ENCODE measurements at places on chromosomes 11 and 22.

DNA sequence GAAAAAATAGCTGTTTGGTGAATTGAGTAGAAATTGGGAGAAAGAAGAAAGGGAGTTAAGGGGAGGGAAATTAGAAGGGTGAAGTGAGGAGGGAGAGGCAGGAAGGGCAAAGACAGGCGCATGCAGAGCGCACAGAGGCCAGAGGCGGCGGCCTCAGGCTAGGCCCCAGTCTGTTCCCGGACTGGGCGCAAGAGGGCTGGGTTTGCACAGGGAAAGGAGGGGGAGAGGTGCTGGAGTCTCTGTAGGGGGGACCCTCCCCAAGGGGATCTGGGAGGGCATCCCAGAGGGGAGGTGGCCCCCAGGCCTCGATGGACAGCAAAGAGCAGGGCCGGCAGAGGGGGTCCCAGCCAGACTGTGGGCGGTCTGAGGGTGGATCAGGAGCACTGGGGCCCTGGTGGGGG lies 1.3 kb upstream of the FLRT1 start:
- DNase-seq = no peak

GRCh38 chr11:111097191-111097590 lies 148.3 kb upstream of the POU2AF2 start:
- no peak for DNase-seq

DNA sequence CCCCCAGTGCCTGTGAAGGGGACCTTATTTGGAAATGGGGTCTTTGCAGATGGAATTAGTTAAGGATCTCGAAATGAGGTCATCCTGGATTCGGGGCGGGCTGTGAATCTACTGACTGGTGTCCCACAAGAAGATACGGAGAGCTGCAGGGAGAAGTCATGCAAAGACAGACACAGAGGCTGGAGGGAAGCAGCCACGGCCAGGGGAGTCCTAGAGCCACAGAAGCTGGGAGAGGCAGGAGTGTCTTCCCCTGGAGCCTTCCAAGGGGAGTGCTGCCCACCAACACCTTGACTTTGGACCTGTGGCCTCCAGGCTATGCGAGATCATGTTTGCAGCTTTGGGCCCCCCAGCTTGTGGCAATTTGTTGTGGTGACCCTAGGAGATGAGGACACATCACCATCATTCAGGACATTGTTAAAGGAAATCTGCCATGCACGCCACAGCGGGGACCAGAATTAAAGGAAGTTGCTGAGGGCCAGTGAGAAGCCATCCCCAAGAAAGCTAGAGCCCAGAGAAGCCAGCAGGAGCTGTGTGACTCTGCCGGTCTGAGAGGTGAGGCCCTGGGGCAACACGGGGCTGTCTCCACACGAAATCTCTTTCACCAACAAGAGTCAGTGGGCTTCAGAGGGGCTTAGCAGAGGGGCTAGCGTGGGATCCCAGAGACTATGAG lies 434.7 kb downstream of the BRD1 start:
- DNase-seq = no peak

GRCh38 chr11:64656862-64657261 lies 65.8 kb downstream of the SLC22A12 start:
- no peak for DNase-seq

DNA sequence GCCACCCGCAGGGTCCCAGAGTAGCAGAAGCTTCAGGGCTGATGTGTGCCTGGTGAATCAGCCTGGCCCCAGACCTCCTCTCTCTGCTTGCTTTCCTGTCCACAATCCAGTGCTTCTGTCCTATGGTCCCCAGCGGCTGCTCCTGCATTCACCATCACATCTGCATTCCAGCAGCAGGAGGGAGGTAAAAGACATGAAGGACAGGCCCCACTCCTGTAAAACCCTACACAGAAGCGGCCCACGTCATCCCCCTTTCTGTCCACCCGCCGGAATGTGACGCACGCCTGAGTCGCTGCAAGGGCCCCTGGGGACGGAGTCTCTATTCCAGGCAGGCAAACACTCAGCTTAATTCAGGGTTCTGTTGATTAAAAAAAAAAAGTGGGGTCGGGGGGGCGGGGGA lies 58.3 kb downstream of the CDKN1C start:
- DNase-seq = no peak

- no peak for DNase-seq
These were observed 54.6 kb upstream of the TOP3B start for GRCh38 chr22:22037229-22037628.

DNA sequence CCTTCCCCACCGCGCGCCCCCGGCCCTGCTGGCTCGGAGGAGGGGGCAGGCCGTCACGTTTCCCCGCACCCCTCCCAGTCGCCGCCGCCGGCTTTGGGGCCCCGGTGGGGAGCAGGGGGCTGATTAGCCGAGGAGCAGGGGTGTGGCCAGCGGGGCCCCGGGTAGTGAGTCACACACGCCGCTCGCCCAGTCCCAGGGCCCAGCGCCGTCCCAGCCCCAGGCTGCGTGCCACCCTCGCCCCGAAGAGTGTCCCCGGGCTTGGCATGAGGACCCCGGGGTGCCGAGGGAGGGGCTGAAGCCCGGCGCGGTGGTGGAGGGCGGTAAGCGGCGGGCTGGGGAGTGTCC lies 34.4 kb downstream of the PRDM11 start:
- DNase-seq = peak; percentile 43

GRCh38 chr11:69040581-69041260 lies 8.0 kb upstream of the TPCN2 start:
- DNase-seq = peak; percentile 26

- DNase-seq = no peak
These were observed 160.5 kb upstream of the TBCEL start for GRCh38 chr11:120863359-120863758.

- DNase-seq = no peak
These were observed 21.0 kb upstream of the TOLLIP start for GRCh38 chr11:1330473-1330872.

DNA sequence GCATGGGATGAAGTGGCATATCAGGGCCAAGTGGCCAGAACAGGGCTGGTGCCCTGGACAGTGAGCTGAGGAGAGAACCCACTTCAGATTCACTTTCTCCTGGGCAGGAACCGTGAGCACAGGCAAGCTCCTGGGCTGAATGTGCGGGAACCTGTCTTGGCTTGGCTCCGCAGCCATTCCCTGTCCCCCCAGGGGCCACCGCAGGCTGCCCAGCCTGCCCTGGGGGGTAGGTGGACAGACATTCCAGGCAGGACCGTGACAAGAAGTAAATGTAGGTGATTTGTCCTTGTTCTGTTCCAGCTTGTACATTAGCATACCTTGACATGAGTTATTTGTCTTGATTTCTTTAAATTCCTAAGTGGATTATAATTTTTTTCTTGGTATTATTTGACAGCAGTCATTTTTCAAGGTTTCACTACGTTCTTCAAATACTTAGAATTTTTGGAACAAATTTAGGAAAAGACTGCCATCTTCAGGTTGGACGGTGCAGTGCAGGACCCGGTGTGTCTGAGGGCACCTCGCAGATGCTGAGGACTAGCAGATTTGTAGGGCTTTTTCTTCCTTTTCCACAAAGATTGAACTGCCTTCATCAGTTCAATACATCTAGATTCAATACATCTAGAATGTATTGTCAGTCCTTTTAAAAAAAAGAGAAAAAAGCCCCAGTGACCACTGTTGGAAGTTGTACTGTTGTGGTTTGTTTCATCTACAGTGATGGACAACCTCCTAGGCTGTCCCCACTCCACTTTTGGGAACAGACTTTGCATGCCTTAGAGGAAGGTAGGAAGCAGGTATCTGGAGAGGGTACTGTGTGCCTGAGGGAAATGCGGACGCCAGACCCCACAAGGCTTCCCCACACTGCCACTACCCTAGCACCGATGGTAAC lies 115.1 kb upstream of the RASSF10 start:
- peak; percentile 74 for DNase-seq

DNA sequence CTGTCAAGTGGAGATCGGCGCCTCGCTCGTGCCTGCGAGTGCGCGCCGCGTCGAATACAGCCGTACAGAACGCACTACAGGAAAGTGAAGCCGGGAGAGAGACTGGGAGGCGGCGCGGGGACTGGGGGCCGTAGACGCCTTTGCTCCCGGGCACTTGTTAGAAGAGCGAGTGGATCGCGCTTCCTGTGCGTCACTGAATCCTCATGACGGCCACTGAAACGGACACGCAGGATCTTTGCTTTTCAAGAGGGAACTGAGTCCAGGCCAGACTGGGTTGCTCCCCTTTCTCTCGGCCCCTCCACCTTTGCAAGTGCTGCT lies 314 bp downstream of the RIC8A start:
- no peak for DNase-seq

DNA sequence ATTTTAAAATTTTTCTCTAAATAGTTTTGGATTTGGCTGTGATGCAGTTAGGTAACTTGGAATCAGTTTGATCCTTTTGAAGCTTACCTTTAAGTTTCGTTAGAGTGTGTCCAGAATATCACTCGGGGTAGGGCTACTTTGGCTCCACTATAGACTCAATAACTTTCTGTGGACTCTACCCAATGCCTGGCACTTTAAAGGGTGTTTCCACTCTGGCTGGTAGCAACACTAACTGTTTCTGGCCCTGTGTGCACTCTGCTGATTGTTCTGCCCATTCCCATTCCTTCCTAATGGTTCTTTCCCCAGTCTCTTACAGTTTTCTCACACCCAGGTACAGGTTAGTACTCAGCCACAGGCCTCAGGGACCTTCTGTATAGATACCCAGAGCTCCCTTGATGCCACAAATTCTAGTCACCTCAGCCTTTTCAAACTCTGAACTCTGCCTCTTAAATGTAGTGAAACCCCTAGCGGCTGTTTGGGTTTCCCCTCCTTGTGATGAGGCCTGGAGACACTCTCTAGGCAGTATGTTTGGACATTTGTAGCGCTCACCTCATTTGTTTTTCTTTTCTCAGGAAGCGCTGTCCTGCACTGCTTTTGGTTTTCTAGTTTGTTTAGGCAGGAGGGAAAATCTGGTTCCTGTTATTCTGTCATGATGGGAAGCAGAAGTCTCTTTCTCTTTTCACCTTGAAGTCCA lies 16.8 kb downstream of the CUL5 start:
- DNase-seq = no peak

DNA sequence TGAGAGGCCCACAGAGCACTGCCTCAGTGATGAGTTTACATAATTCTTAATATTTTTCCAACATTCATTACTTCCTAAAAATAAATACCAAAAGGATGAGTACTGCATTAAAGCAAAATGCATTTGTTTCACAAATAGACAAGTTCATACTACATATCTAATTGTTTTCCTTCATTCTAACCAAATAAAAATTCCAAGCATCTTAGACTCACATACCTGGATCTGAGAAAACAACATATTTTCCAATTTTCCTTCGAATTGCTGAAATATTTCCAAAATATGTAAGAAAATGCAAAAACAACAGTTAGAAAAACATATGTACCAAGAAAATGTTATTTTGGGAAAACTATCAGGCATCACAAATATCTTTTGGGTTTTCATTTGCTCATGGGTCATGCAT lies 127.9 kb upstream of the CEP126 start:
- DNase-seq = no peak

DNA sequence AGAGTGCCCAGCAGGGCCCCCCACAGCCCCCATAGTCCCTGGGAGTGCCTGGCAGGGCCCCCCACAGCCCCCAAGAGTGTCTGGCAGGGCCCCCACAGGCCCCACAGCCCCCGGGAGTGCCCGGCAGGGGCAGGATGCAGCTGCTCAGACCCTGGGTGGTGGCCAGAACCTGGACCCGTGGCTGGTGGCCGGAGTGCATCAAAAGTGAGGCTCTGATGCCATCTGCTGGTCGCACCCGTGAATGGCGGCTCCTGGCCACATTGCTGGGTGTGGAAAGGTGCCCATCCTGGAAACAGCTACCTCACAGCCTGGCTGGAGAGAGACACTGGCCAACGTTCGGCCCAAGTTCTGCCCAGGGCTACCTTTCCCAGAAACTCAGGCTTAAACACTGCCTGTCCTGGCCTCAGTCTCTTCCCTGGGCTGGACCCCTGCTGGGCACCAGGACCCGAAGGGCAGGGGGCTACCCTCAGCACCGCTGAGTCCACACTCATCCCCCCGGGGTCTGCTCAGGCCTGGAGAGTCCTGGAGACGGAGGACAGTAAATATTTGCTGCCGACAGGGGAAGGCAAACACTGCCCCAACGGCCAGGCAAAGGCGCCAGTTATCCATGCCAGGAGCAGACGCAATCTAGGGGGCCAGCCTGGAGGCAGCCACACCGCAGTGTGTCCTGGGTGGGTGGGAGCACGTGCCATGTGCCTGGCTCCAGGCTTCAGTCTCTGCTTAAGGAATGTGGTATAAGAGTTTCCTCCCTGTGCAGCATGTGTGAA lies 4.4 kb downstream of the INS start:
- DNase-seq = peak; percentile 66

DNA sequence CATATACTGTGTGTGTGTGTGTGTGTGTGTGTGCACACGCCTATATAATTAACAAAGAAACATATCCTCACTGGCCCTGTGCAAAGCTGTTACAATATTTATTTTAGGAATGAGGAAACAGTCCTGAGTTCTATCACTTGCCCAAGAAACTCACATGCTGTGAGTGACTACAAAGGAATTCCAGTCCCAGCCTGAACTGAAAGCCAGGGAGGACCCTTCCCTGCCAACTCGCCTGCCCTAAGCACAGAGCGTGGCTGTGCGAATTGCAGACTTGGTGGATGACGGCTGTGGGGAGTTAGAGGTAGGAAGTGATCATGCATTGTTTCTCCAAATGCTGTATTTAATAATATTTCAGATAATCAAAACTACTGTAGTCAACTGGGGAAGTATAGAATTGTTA lies 26.4 kb upstream of the CD5 start:
- DNase-seq = no peak

DNA sequence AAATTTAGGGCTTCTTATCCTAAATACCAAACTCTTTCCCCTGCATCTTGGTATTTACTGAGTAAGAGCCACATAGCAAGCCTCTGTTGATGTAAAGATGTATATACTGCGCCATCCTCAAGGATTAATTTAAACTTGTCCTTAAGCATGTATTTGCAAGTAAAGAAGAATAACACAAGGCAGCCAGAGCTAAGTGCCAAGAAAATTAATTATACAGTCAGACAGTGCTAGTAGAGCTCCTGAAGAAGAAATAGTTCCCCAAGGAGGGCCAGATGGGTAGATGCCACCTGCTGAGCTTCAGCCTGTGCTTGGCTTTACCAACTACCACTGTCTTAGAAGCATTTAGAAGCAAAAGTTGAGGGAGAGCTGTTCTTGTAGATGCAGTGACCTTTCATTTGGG lies 470.0 kb downstream of the BUD13 start:
- no peak for DNase-seq

- DNase-seq = no peak
These were observed 109.7 kb downstream of the INSC start for GRCh38 chr11:15224466-15224865.

DNA sequence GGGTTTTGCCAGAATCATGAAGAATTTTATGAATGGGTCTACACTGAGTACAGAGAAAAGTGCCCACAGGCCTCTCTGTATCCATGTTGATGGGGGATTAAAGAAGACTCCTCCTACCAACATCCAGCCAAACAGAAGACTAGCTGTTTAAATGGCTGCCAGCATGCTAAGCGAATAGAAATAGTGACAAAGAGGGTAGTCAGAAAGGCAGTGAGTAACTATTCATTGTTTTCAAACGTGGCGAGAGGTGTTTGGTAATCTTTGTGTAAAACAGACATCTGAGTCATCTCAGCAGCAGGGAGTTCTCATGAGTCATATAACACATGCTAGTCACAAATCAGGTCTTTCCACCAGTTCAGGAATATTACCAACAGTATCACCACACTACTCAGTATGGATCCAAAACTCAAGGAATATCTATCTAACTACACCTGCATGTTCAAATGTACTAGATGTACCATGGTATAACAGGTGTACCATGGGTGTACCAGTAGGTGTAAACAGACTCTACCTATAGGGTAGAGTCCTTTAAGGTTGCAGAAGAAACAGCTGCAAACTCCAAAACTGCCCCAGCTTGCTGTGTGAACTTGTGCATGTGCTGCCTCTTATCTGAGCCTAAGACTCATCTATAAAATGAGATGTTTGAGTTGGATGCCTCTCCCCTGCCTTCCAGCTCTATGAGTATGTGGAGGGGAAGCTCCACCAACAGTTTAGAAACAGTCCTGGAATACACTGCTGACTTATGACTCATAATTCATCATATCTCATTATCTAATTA lies 82.0 kb downstream of the SLC1A2 start:
- DNase-seq = peak; percentile 29

All from stimulated activated CD4-positive, alpha-beta T cell treated with anti-CD3 and anti-CD28 coated beads, Interleukin-2, amount 100 ng/mL, for 24 hours (primary cell).